ENCODE measurements at places on chromosomes 5 and 9. TPM values are rescaled to one million over a fixed set of nuclear protein-coding genes. Genes with fewer than 3 reads are reported as not detected.

Gene MED10
- 114 TPM for polyA plus RNA-seq

Gene PHF24
- 0.06 TPM for polyA plus RNA-seq

Gene CRHBP
- polyA plus RNA-seq: not detected

Gene OTULINL
- 1.2 TPM for polyA plus RNA-seq

Gene VCAN
- polyA plus RNA-seq: 1.6 TPM

All from IgD-negative memory B cell (primary cell).